NCI-H2171 treated with DMSO at 0.1 percent for 48 hours (cell line): ENCODE measurements at places on chromosomes 12 and 14.

- no peak for DNase-seq
Observed at GRCh38 chr14:89357655-89358297, 59.3 kb downstream of the FOXN3 start.

GRCh38 chr14:55123852-55124639 is 5.0 kb upstream of the LGALS3 start:
- no peak for DNase-seq

- no peak for DNase-seq
Observed at GRCh38 chr12:76694369-76694768, 69.5 kb upstream of the ZDHHC17 start.

GRCh38 chr12:5581019-5581418 is 149.1 kb downstream of the NTF3 start:
- DNase-seq: no peak

- DNase-seq: no peak
Observed at GRCh38 chr12:91460469-91460868, 277.9 kb upstream of the DCN start.

DNA sequence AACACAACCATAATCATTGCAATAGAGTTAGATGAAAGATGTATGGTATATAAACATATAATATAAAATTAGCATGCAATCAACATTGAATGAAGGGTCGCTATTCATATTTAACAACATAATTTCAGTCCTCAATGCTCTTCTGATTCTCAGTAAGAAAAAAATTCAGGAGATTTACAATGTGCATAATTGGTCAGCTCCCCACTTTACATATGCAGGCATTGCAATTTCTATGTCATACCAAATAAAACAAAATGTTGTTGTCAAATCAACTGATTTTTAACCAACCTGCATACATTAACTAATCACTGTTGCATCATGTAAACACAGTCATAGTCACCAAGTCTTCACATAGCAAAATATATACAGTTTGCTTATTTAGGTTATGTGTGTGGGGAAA is 5.2 kb upstream of the SLCO1A2 start:
- DNase-seq: no peak

DNA sequence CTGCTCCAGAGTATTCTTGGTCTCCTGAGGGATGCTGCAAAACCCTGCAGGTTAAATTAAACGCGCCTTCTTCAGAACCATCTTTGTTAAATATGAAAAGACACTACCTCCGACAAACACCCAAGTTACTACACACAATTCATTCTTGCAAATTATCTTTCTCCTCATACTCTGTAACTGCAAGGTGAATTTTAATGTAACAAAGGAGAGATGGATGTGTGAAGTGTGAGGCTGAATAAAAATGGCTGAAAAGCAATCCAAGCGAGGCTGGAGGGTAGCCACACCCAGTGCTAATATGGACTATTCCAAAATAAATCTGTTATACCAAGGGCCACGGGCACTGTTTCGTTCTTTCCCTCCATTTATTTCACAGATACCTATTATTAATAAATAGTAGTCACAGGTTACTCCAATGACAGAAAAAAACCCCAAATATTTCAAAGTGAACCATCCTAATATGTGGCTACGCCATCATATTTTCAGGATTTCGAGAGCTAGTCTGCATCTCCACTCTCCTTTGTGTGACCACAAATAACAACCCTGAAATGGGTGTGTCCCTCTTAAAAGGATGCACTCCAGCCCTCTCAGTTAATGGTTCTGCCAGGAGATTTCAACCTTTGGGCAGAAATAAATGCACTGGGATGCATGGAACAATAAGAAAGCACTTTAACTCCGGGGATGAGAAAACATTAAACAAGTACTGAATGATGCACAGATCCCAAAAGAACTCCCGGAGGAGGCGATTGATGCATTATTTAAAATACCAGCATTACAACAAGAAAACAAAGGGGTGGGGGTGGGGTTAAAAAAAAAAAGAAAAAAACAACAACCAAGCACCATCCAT is 53.1 kb upstream of the CCDC175 start:
- peak; percentile 92 for DNase-seq

- DNase-seq: peak; percentile 45
Observed at GRCh38 chr12:105706321-105706972, 376.0 kb downstream of the C12orf75 start.

- DNase-seq: no peak
Observed at GRCh38 chr14:99841436-99842071, 48.3 kb downstream of the EML1 start.

- peak; percentile 43 for DNase-seq
Observed at GRCh38 chr14:68811171-68811570, 18.3 kb upstream of the ZFP36L1 start.

DNA sequence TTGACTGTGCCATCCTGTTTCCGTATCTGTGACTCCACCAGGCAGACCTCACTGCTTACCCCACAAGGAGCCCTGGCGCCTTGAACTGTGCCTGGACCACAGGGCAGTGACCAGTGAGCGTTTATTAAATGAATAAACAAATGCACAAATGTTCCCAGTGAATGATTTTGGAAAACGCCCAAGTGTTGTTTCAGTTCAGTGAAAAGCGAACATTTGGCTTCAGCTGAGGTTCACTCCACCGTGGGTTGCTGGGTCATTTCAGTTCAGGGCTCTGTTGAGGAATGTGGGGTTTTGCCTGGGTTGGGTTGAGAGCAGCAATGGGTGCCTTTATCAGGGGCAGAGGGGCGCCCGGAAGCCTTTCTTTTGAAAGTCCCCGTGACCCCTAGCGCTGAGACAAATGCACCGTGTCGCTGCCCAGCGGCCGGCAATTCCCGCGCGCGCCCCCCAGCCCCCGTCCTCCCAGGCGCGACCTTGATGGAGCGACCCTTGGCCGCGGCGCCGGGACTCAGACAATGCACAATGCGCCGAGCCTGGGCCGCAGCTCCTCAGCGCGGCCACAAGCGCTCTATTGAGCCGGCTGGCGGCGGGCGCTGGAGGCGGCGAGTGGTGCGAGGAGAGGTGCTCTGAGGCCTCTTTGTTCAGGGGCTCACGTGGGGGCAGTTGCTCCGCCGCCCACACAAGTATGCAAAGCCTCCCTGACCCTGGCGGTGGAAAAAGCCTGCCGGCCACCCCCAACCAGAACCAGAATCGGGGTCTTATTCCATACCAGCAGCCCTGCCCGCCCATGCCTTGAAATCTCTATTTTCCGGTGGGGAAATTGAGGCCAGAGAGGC is 40.5 kb upstream of the CLMN start:
- no peak for DNase-seq

DNA sequence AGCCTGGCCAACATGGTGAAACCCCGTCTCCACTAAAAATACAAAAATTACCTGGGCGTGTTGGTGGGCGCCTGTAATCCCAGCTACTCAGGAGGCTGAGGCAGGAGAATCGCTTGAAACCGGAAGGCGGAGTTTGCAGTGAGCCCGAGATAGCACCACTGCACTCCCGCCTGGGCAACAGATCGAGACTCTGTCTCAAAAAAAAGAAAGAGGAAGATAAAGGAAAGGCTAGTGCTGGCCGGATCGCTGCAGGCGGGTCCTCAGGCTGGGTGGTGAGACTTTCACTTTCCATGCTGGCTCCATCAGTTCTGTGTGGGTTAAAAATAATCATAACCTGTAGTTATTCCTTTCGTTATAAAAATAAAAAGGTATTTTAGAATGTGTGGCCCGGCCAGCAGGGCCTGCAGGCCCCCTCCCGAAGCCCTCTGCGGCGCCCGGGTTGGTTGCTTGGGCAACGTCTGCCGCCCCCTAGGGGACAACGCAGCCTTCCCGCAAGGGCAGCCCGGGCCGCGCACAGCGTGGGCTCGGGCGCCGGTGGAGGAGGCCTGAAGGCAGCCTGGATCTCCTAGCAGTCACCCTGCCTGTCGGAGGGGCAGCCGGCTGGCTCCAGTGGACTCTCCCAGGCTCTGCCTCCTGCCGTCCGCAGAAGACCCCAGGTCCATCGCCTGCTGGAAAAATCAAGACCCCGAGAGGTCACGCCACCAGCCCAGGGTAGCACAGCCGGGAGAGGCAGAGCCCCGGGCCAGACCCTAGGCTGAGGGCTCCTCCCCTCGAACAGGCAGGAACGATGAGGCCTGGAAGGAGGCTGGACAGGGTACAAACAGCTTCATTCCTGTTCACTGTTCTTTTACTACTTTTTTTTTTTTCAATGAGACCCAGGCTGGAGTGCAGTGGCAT is 5.0 kb upstream of the SLC25A47 start:
- DNase-seq: no peak

- peak; percentile 48 for DNase-seq
Observed at GRCh38 chr14:99479906-99480869, at the start of gene SETD3. SETD3 (minus strand) TSS chr14:99480859; CDS start chr14:99465805, 15,054 bp downstream.

DNA sequence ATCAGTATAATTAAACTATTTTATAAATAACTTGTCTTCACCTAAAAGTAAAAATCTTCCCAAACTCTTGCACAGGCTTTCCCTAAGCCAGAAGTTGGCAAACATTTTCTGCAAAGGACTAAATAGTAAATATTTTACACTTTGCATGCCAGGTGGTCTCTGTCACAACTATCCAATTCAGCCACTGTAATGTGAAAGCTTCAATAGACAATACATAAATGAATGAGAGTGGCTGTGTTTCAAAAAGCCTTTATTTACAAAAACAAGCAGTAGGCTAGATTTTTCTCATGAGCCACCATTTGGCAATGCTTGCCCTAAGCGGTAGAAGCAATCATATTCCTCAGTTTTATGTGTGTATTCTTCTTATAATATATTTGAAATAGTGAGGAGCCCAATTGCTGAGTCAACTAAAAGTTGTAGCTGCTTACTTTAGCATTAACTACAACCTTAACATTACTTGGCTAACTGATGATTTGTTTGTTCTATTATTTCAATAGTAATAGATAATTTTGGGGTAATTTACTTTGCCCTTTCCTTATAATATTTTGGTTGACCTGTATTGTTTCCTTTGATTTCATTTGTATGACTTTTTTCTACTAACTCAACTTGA is 236.0 kb upstream of the SYT1 start:
- DNase-seq: no peak

GRCh38 chr12:98951406-98951805 is 306.3 kb downstream of the APAF1 start:
- peak; percentile 80 for DNase-seq

DNA sequence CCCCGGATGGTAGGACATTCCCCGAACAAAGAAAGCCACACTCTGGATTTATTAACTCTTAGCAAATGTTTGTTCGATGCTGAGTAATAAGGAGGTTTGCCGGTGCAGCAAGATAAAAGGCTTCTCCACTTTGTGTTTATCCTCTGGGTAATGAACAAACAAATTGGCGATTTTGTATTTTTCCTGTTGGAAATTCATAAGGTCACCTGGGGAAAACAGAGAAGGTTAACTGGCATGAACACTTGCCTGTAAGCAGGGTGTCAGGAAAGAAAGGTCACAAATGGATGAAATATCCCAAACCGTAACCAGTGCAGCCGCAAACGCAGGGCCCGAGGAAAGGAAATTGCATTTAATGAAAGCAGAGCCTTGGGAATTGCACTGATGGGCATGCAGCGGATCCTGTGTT is 132.8 kb downstream of the RMST start:
- no peak for DNase-seq

GRCh38 chr14:103157969-103158368 is 34.7 kb downstream of the TNFAIP2 start:
- DNase-seq: no peak

DNA sequence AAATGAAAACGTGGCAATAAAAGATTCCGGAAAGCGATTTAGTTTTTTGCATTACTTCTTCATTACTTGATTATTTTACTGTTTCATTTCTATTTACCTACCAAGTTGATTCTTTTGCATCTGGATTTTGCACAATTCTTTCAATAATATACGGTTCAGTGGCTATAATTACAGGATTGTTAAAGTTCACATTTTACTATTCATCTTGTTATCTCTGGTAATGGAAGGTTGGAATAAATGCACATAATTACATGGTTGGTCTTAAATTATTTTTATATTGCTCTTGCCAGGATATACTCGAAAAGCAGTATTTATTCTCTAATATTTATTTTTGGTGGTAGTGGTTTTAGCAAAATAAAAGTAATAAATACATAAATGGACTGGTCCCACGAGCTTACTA is 837.9 kb downstream of the DIO2 start:
- no peak for DNase-seq

GRCh38 chr12:82510386-82510785 is 152.1 kb downstream of the METTL25 start:
- peak; percentile 35 for DNase-seq

DNA sequence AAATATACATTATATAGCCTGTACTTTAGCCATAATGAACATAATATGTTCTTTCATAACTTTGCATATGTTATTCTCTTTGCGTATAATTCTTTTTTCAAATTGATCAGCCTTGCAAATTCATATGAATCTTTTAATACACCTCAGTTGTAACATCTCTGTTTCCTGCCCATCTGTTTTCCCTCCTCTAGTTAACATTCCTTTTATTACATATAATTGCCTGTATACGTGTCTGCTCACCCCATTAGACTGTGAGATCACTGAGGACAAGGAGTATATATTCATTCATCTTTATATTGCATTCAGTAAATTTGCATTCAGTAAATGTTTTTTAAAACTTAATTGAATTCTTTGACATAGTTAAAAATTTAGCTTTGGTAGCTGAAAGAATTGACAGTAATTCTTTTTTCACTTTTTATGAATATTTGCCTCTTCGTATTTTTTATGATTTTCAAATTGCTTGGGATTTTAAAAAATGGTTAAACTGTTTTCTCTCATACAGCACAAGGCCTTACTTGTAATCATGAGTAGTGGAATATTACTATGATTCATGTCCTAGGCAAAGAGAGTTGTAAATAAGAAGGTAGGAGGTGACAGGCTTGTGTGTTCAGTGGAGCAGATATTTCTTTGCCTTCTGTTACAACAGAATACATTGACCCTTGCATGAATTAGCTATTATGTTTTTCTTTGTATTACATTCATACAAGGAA is 32.8 kb upstream of the KLHL42 start:
- DNase-seq: peak; percentile 99

DNA sequence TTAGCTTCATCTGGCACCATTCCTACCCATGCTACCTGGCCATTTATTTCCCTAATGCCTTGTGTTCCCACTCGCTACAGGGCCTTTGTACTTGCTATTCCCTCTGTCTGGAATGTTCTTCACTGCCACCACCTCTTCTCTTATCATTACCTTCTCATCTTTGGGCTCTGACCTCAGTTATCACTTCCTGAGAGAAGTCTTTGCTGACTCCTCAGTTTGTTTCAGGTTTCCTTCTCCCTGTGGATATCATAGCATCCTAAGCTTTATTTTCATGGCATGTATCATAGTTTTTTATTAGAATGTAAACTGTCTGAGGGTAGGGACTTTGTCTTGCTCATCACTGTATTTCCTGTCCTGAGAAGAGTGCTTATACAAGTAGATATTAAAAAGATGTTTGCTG is 29.7 kb downstream of the SPATS2 start:
- no peak for DNase-seq

DNA sequence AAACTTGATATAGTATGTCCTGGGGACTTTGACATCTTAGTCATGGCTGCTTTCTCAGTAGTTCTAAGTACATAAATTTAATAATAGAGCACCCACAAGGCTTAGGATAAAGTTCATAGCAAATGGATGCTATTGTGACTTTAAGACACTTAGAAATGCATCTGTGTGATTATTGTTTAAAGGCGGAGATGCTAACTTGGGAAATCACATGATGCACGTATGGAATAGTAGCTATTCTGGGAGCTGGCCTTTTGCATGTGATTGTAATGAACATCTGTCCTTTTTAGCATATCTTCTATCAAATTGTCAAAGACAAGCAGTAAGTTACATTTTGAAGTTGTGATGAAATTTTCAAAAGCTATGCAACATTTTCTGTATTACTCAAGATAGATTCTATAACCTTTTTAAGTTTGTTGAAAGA is 46.7 kb upstream of the ATP2A2 start:
- DNase-seq: no peak
